ENCODE measurements at places on chromosomes 16 and 17. TPM values are rescaled to one million over a fixed set of nuclear protein-coding genes. Genes with fewer than 3 reads are reported as not detected.

DNA sequence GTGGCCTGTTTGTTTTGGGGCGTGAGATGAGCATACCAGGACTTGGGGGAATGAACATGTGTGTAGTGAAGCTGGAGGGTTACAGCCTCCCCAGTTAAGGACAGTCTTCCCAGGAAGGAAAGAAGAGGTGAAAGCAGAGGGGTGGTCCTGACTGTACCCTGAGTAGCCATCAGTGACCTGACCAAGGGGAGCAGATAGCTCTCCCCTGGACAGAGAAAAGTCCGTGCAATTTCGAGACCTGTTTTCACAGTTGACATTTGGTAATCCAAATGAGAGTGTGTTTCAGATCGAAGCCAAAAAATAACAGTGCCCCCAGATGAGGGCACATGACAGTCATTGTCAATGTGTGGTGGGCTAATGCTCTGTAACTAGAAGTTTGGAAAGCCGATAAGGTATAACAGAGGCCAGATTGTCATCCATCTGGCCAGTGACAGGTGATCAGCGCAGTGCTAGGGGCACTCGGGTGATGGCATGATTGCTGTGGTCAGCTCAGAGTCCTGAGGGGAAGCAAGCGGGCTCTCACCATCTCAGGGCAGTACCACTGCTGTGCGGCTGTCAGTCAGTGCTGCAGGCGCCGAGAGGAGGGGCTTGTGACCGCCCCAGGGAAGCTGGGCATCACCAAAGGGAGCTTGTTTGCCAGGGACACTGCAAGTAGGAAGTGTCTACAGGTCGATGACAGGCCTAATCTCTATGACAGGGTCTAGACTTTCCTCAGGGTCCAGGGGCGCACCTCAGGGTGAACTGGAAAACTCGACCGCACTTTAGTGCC lies 1.1 kb upstream of the NME2 start:
- DNase-seq = no peak

DNA sequence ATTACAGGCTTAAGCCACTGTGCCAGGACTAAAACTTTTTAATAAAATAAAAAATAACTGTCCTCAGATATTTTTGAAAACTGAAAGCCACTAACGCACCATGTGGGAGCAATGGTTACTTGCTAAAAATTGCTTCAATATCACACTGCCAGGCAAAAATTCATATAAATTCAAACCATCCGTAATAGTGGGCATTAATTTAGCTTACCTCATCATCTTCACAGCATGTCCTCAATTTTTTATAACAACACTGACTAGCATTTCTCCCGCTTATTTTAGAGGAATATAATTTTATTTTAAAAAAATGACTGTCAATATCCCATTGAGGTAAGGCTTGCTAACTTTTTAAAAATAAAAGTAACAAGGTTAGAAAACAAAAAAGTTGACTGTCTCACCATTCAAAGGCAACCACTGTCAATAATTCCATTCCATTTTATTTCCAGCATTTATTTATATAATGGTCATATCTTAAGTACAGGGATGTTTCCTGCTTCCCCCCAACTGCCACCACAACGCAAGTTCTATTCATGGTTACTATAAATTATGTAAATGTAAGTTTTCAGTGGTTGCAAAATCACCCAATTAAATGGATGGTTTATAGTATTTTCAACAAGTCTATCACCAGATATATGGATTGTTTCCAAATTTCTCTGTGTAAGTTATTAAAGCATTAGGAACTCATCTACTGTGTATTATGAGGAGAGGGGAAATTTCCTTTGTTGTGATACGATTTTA lies 25.4 kb downstream of the GSPT1 start:
- DNase-seq = no peak

HOXB13 gene
- not detected for total RNA-seq

DNA sequence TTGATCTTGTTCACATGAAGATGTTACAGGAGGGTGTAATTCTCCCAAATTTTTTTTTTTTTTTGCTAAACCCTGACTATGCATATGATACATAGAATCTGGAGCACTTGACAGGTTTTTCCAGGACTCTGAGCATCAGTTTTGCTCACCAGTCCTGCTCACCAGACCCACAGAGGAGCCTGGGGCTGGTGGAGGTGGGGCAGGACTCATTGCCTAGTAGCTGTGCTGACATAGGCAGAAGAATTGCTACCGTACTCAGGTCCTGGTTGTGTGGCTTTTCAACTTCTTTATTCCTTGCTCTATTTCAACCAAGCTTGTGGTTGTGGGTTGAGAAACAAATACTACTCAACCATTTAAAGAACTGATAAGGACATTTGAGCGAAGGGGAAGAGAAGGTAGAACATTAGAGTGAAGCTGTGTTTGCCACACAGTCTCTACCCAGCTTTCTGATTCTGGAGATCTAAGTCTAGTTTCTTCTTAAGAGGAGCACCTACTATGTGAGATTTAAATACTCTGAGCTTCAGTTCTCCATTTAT lies 212.4 kb downstream of the UTP18 start:
- DNase-seq = no peak

DNA sequence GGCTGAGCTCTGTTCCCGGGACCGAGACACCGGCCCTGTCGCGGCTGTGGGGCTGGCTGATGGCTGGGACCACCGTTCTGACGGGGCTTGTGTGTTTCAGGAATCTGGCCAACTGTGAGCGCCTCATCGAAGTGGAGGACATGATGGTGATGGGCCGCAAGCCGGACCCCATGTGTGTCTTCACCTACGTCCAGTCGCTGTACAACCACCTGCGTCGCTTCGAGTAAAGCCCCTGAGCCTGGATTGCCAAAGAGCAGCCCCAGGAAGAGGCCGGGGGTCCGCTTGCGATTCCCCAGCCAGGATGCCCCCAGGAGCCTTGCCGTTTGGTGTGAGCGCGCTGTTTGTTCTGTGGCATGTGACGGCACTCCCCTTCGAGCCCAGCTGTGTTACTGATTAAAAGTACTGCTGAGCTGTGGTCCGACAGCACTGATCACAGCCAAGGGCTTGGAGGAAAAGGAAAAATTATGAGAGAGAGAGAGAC lies 23.0 kb downstream of the SMTNL2 start:
- DNase-seq = no peak

DNA sequence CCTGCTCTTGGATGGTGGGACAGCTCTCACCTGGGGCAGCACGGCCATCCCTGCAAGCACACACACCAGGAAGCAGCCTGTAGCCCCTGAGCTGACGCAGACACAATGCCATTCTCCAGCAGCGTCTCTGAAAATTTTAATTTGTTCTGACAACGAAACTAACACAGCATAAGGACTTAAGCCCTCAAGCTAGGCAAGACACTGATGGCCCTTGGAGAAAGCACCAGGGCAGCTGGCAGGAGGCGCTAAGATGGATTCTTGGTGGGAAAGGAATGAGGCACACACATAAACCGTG lies 2.7 kb upstream of the LIMD2 start:
- DNase-seq = peak; percentile 71

GPT2 gene
- total RNA-seq = 16.0 TPM

DNA sequence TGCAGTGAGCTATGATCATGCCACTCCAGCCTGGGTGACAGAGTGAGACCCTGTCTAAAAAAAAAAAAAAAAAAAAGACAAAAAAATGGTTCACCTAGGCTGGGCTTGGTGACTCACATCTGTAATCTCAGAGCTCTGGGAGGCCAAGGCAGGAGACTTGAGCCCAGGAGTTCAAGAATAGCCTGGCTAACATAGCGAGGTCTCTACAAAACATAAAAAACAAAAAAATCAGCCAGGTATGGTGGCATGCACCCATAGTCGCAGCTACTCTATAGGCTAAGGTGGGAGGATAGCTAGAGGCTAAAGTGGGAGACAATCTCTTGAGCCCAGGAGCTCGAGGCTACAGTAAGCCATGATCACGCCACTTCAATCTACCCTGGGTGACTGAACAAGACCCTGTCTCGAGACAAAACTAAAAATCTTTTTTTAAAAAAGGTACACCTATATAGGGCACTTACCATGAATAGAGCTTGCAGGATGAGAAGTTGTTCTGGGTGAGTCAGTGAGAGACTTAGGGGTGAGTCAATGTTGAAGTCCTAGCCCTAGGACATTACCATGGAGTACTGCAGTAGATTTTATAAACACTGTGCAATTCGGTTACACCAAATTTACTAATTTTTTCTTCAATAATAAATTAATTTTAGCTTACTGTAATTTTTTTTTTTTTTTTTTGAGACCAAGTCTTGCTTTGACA lies 19.0 kb downstream of the USP32 start:
- no peak for DNase-seq

- DNase-seq = no peak
Measured at GRCh38 chr16:56679078-56679730, 3.1 kb upstream of the MT1X start.

DNA sequence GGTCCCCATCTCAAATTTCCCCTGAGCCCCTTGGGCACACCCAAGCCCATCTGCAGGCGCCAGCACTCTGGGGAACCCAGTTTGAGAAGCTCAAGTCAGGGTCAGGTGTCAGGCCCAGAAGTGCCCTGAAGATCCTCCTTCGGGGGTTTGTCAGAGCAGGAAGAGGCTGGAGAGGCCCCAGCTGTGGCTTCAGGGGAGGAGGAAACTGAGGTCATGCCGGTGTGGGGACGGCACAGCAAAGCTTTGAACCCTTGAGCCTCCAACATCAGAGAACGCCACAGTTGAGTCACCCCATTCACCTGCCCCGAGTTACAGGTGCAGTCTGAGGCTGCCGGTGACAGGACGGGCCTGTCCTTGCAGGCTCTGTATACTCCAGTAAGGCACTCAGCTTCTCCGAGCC lies 140.2 kb upstream of the CIBAR2 start:
- peak; percentile 58 for DNase-seq

- DNase-seq = no peak
Measured at GRCh38 chr16:88601313-88602036, 31.3 kb downstream of the ZC3H18 start.

LRRC37B gene
- total RNA-seq = 17.7 TPM

JMJD8 gene
- 60.3 TPM for total RNA-seq

DNA sequence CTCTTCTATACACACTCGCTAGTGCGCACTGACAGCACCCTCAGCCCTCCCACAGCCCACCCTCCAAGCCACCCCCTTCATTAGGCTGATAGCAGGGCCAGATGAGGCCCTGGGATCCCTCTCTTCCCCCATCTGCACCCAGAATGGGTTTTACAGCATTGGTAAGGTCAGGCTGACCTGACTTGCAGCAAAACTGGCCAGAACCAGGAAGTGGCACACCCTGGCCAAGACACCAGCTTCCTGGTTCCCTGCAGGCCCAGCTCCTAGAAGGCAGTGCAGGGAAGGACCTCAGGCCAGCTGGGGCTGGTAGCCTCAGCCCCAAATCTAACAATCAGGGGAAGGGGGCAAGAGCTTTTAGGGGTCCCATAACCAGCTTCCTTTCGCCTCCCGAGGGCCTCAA lies 50.0 kb upstream of the MRPS23 start:
- DNase-seq = no peak

DNA sequence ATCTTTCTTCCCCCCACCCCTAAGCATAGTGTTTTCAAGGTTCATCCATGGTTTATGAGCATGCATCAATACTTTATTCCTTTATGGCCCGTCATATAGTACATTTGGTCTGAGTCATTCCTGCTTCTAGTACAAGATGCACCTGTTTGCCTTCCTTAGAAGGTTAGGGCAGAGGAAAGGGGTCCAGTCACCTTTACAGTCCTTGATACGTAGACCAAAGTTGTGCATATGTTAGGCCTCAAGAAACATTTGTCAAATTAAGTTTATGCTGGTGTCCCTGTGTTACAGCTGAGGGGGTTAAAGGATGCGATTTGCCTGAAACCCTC lies 1.4 kb downstream of the CYB5D2 start:
- peak; percentile 59 for DNase-seq

FOXL1 gene
- total RNA-seq = not detected

DNA sequence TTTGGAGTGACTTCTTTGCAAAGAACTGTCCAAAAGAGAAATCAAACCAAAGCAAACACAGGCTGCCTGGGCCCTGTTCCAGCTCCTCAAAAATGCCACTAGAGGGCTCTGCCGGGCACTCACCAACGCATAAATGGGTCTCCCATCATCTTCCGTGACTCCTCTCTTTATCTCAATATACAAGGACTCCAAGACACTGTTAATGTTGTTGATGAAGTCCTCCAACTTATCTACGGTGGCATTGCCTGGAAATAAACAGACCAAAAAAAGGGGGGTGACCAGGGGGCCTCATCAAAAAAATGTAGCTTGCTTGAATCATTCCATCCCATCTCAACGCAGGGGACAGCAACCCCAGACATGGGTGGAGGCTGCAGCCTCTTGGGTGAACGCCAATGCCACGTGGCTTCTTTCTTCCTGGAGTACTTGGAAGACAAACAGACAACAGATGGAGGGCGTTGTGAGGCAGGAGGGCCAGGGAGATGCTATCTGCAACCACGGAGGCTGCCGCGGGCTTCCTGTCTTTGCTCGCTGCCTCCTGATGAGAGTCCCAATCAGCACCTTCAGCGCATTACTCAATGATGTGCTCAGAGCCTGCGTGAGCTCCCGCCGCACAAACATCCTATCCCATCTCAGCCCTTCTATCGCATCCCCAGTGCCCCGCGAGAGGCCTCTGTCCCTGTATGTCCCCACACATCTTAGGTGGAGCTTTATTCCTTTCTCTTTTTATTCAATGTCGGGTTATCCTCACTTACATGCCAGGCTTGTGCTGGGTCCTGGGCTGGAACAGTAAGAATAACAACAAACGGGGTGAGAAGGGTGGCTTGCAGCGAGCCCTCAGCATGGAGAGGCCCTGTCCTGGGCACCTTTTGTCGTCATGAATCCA lies 32.0 kb downstream of the KDM8 start:
- DNase-seq = peak; percentile 97

TGFB1I1 gene
- 1.5 TPM for total RNA-seq

SGSH gene
- 22.5 TPM for total RNA-seq

DNA sequence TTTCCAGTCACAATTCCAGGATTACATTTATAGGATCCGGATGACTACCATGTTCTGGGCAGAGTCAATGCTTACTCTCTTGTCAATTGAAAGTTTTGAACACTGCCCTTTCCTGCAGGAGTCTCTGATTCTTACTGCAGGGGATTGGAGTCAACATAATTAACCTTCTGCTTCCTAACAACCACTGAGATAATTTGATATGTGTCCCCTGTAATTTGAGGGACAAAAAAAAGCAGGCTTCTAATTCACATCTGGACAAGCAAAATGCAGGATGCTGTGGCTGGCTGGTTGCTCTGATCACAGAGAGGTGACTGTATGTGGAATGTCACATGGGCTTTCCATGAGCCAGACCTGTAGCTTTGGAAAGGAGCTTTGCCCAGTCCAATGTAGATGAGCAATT lies 54.9 kb downstream of the PMP22 start:
- no peak for DNase-seq

DNA sequence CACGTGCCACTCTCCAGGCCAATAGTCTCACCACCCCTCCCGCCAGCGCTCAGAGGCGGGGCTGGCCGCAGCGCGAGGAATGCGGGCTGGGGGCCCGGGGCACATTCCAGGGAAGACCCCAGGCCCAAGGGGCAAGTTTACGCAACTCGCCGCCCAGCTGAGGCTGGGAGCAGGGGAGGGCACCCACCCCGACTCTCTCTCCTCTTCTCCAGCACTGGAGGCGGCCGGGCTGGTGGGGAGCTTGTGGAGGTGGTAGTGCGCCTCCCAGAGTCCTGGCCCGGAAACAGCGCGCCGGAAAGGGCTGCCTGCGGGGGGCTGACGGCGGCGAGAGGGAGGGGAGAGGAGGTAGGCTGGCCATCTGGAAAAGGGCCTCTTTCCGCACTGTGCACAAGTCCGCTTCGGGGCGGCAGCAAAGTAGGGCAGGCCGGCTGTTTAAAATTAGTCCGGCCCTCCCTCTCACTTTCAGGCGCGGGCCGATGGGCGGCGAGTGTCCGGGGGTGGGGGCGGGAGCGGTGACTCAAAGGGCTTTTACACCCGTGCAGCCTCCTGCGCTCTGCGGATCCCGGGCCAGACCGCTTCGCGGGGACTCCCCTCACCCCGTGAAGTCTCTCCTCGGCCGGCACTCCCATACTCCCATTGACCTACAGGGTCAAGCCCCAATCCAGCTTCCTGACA lies 1.1 kb downstream of the FHOD1 start:
- DNase-seq = peak; percentile 84
